ENCODE measurements at places on chromosomes 4 and X.

- no peak for DNase-seq
Observed at GRCh38 chrX:31199840-31200114, 127.9 kb upstream of the FTHL17 start.

DNA sequence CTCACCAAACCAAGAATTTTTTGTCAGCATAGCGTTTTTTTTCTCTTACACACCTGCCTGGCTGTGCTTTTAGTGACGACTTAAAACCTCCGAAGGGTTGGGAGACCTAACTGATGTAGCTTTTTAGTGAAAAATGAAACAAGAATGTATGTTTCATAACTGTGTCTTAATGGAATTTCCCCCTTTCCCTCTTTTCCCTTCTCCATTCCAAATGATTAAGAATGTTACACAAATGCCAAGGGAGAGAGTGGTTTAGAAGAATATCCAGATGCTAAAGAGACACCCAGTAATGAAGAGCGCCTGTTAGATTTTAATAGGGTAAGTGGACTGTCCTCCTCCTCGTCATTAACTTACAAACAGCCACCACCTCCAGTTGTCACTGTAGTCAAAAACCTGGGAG, 33.2 kb upstream of the TBC1D14 start:
- DNase-seq = no peak

GRCh38 chrX:129086802-129087201, 436.5 kb downstream of the SMARCA1 start:
- DNase-seq = no peak

DNA sequence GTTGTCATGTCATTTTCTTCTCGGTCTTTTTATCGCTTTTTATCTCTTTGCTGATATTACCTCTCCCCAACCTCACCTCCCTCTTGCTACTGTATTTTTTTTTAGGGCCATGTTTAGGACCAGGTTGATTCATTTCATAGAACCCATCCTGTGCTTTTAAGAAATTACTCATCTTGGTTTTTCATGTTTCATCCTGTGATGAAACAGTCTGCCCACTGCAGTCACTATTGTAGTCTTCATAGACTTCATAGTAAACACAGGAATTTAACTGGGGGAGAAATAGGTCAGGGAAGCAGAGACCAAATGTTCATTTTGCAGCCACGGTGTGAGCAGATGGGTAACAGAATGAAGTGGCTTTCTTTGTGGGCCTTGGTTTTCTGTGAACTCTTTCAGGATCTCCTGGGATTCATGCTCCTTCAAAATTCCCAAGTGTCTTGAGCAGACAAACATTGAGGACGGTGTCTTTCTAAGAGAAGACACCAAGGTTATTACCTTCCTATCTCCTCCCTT, 161.8 kb downstream of the NAA11 start:
- no peak for DNase-seq

- no peak for DNase-seq
Observed at GRCh38 chrX:124348885-124349453, 2.6 kb downstream of the SH2D1A start.

DNA sequence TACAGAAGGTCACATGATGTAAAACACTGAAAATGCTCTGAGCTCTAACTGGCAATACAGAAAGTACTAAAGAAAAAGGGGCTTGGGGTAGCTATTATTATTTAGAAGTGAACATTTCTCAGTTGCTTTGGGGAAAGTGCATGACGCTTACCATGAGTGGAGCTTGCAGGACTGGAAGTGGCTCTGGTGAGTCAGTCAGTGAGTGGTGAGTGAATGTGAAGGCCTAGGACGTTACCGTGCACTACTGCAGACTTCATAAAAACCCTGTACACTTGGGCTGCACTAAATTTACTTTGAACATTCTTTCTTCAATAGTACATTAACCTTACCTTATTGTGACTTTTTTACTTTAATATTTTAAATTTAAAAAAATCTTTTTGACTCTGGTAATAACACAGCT, 89.3 kb upstream of the ENPP6 start:
- DNase-seq = no peak

DNA sequence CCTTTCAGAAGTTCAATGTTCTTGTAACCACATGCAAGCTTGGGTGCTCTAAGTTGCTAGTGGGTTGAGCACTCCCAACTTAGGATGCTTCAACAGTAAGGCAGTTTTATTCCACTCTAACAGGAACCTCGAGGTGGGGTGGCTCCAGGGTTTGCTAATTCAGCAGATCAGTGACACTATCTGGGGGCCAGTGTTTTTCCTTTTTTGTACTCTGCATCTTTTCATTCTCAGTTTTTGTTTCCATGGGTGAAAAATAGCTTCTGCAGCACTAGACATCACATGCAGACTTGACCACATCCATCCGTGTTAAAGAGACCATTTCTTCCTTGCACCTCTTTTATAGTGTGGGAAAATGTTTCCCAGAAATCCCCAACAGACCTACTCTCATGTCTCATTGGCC, 497.6 kb downstream of the STIM2 start:
- no peak for DNase-seq

DNA sequence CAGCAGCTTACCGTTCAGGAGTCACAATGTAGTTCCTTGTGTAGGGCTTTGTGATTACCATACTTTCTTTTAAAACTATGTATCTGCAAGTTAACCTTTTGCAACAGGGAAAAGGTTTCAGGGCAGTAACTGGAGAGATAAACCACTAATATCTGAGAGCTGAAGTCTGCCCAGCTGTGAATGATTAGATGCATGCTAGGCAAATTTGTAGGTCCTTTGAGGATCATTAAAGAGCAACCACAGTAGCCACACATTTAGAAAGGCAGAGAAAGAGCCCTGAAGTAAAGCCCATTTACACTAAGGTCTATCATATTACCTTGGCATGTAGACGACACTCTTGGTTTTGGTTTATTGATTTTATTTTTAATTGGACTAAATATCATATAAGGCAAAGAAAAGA, 60.0 kb downstream of the ATP8A1 start:
- no peak for DNase-seq

- DNase-seq = no peak
Observed at GRCh38 chr4:124907881-124908280, 195.3 kb upstream of the ANKRD50 start.

GRCh38 chrX:31294475-31294874, 222.6 kb upstream of the FTHL17 start:
- no peak for DNase-seq

GRCh38 chr4:111770514-111770913, 374.7 kb upstream of the FAM241A start:
- no peak for DNase-seq

DNA sequence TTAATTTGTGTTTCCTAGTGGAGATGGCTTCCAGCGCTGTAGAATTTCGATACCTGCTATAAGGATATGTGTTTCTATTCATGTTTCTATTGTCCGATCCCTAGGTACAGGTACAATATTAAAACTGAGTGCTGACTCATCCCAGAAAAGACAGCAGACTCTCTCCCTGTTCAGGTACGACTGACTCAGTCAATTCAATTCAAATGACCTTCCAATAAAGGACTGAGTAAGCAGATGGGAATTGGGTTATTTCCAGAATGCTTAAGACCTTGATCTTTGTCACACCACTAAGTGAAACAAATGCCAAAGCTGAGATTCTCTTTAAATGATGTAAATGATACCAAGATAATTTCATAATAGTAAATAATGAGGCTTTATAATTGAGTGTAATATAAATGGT, 1596.9 kb downstream of the RPA4 start:
- DNase-seq = no peak

DNA sequence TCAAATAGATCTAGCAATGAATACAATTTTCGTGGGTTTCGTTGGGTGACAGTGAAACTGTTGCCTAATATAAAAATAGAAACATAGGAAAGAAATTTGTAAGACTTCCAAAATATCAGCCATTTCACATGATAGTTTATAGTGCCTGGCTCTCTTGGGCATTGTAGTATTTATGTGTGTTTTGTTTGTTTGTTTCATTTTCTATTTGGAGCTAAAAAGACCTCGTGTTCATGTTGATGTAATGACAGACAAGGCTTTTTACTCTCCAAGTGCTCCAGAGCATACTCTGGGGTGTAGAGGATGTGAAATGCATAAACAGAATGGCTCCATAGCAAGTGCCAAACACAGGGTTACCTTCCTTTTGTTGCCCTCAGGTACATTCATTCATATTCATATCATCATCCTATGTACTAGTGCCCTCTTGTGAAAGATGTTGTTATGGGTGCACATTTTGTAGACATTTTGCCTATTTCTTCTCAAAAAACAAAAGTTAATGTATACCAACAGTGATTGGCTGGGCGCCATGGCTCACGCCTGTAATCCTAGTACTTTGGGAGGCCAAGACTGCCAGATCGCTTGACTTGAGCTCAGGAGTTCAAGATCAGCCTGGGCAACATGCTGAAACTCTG, 100.7 kb upstream of the AMOT start:
- DNase-seq = no peak

- DNase-seq = no peak
Observed at GRCh38 chr4:107349732-107350131, 313.6 kb upstream of the DKK2 start.

GRCh38 chrX:88437563-88437962, 309.5 kb upstream of the CPXCR1 start:
- no peak for DNase-seq

All from dorsolateral prefrontal cortex (tissue), 122 donors.